ENCODE measurements at places on chromosomes 4 and X. TPM values are rescaled to one million over a fixed set of nuclear protein-coding genes. Genes with fewer than 3 reads are reported as not detected.

The IL3RA gene
- 0.16 TPM for total RNA-seq

The MFAP3L gene
- total RNA-seq: 2.3 TPM

The BRS3 gene
- total RNA-seq: not detected

- no peak for DNase-seq
These were observed 36.9 kb downstream of the STARD8 start for GRCh38 chrX:68684291-68684918.

DNA sequence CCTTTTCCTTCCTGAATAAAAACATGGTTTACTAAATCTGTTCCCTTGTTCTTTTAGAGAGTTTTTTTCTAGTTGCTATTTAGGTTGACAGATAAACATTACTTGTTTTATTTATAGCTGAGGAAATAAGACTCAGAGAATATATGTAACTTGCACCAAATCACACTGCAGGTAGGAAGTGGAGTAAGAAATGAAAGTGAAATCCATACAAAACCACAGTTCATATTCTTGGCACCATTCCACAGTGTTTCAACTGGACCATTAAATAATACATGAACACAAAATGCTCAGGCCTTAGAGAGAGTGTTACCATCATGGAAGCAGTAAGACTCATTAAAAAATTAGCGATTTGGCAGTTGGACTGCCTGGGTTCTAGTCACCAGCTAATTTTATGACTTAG is 326.9 kb upstream of the SLIT2 start:
- DNase-seq: no peak

DNA sequence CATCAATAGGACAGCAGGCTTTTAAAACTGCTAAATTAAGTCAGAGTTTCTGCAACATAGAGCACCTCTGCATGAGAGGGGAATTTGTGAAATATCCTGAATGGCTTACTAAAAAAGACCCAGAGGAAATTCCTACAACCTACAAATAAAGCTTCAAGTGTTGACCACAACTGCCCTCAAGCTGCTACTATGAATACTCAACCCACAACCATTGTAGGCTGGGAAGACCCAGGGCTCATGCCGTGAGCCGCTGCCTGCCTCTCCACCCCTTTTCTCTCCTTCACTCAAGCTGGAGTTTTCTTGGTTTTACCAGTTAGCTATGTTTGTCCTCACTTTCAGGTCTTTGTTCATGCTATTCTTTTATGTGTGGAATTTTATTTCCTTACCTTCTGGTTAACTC is 151.6 kb downstream of the EMCN start:
- DNase-seq: no peak
